ENCODE measurements at places on chromosomes 7 and 10. TPM values are rescaled to one million over a fixed set of nuclear protein-coding genes. Genes with fewer than 3 reads are reported as not detected.

GRCh38 chr7:138245216-138245615 lies 169.0 kb downstream of the AKR1D1 start:
- peak overlapping the region; percentile 78 for H3K27ac ChIP-seq
- H3K4me3 ChIP-seq = no peak overlapping the region
- no peaks in the 10 kb centered on the region for H3K27me3 ChIP-seq

FKBP9 gene
- 67.8 TPM for polyA plus RNA-seq

- no peak overlapping the region for H3K27ac ChIP-seq
- no peaks in the 10 kb centered on the region for H3K4me1 ChIP-seq
- peak; percentile 65 for DNase-seq
- H3K27me3 ChIP-seq = no peaks in the 10 kb centered on the region
- H3K36me3 ChIP-seq = no peaks in the 10 kb centered on the region
- H3K4me3 ChIP-seq = no peak overlapping the region
These were observed 133.8 kb upstream of the HDAC9 start for GRCh38 chr7:18361756-18362155.

SLC35G1 gene
- polyA plus RNA-seq = 60.2 TPM

ZNF488 gene
- 2.2 TPM for polyA plus RNA-seq

DNA sequence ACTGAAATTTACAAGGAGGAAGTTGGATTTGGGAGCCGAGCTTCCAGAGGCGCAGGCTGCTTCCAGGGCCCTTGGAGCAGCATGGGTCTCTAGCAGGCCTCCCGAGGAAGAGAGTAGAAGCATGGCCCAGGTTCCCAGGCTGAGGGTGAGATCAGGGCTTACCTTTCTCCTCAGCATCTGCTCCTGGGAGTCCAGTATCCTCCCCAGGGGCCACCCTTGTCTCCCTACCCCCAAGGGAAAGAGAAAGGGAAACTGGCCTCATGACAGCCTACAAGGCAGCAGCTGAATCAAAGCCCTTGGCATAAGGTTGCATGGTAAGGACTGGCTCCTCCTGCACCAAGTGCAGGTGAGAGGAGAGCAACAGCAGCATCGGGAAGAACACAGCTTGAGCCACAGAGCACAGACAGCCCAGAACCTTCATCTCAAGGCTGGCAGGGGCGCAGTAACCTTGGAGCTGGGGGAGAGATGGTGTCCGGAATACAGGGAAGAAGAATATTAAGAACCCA lies 114.5 kb downstream of the MARCHF5 start:
- no peak for DNase-seq
- peaks cover 5% of the 10 kb centered on the region for H3K27me3 ChIP-seq
- H3K36me3 ChIP-seq = no peaks in the 10 kb centered on the region
- no peaks in the 10 kb centered on the region for H3K4me1 ChIP-seq
- H3K27ac ChIP-seq = no peak overlapping the region
- H3K4me3 ChIP-seq = no peak overlapping the region

DNA sequence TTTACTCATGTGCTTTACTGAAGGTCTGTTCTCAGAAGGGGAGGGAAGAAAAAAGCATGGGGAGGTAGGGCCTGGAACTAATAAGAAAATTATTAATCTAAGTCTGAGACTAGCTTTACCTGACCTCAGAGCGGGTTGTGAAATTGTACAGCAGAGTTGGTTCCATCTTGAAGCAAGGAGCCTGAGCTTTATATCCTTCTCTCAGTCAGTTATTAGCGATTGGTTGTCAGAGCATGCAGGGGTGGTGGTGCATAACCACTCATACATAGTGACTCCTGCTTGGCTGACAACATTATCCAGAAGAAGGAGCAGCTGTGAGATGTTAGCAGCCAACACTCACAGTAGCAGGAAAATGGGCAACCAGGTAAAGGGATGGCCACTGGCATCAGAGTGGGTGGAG lies 976.3 kb upstream of the LRRTM3 start:
- no peak for DNase-seq
- no peak overlapping the region for H3K27ac ChIP-seq
- no peaks in the 10 kb centered on the region for H3K4me1 ChIP-seq
- H3K27me3 ChIP-seq = no peaks in the 10 kb centered on the region

- H3K27ac ChIP-seq = no peak overlapping the region
- DNase-seq = no peak
- no peaks in the 10 kb centered on the region for H3K4me1 ChIP-seq
- H3K4me3 ChIP-seq = no peak overlapping the region
- no peaks in the 10 kb centered on the region for H3K27me3 ChIP-seq
These were observed 1280.1 kb downstream of the TYW1 start for GRCh38 chr7:68276725-68277124.

- peaks cover 4% of the 10 kb centered on the region for H3K27me3 ChIP-seq
- DNase-seq = no peak
- no peak overlapping the region for H3K27ac ChIP-seq
- no peaks in the 10 kb centered on the region for H3K4me1 ChIP-seq
- H3K36me3 ChIP-seq = no peaks in the 10 kb centered on the region
These were observed 4.7 kb upstream of the EBLN1 start for GRCh38 chr10:22222236-22223190.

- no peak overlapping the region for H3K27ac ChIP-seq
- H3K36me3 ChIP-seq = no peaks in the 10 kb centered on the region
- DNase-seq = no peak
- no peaks in the 10 kb centered on the region for H3K27me3 ChIP-seq
These were observed 86.5 kb upstream of the KDM7A start for GRCh38 chr7:140263277-140263676.

DNA sequence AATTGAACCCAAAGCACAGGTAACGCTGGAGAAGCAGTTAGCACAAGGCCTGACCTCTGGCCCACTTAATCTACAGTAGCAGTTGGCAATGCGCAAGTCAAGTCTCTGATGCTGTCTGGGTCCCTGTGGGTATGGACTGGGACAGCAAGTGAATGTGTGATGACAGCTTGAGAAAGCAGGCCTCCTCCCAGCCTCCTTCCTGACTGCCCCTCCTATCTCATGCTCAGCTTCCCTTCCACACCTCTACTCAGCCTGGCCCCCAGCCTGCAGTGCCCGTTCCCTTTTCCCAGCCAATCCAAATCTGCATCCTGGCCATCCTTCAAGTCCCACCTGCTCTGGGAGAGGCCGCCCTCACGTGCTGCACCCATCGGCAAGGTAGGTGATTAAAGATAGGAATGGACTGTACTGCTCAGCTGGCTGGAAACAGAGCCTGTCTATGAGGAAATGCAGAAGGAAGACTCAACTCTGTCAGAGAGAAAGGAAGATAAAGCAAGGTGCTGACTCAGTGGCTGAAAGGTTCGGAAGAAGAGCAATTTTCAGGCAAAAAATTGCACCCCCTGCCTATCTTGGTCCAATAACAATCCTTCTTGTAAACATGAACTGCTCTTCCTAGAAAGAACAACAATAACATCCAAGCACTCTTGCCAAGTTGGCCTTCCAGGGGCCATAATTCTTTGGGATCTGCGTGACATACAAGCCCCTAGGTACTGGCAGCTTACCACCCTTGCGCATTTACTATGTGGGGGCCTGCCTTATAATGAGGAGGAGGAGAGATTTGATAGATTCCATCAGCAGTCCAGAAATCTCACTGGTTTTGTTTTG lies 16.6 kb upstream of the FGFR2 start:
- H3K4me3 ChIP-seq = no peak overlapping the region
- no peaks in the 10 kb centered on the region for H3K27me3 ChIP-seq
- no peak for DNase-seq

DNA sequence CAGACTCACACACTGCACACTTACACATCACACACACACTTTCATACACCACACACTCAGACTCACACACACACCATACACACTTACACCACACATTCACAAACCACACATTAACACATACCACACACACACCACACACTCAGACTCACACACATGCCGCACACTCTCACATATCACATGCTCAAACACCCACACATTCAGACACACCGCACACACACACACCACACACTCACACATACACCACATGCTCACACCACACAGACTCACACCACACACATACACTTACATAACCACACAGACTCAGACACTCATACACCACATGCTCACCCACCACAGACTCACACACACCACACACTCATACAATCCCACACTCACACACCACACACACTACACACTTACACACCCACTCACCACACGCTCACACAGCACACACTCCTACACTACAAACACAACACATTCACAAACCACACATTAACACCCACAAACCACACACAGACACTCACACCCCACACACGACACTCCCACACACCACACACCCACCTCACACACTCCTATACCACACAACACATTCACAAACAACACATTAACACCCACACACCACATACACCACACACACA lies 125.4 kb downstream of the EVX1 start:
- H3K4me3 ChIP-seq = no peak overlapping the region
- peaks cover 3% of the 10 kb centered on the region for H3K4me1 ChIP-seq
- H3K27me3 ChIP-seq = no peaks in the 10 kb centered on the region
- no peak for DNase-seq

NODAL gene
- 0.33 TPM for polyA plus RNA-seq

DNA sequence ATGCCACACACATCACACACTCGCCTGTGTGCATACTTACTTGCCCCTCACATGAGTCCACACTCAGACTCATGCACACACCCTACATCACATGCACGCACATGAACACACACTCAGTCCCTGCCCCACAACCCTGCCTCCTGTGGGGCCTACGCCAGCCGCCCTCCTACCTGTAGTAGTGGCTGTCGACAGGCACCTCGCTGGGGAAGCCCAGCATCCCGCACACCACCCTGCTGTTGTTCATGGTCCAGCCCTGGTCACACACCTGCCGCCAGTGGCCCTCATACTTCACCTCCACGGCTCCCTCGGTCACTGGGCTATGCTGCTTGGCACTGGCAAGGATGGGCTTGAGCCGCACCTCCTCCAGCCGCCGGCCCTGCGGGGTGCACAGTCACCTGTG lies 7.2 kb downstream of the LOXL4 start:
- H3K36me3 ChIP-seq = peaks cover 1% of the 10 kb centered on the region
- DNase-seq = no peak
- peaks cover 9% of the 10 kb centered on the region for H3K27me3 ChIP-seq
- H3K27ac ChIP-seq = no peak overlapping the region
- peaks cover 4% of the 10 kb centered on the region for H3K4me1 ChIP-seq
- no peak overlapping the region for H3K4me3 ChIP-seq

COL13A1 gene
- polyA plus RNA-seq = 9.6 TPM

CPED1 gene
- polyA plus RNA-seq = 12.1 TPM

Measured in large intestine (tissue), 12 donors.